GM04504 (cell line): ENCODE measurements at places on chromosomes 2 and 18.

DNA sequence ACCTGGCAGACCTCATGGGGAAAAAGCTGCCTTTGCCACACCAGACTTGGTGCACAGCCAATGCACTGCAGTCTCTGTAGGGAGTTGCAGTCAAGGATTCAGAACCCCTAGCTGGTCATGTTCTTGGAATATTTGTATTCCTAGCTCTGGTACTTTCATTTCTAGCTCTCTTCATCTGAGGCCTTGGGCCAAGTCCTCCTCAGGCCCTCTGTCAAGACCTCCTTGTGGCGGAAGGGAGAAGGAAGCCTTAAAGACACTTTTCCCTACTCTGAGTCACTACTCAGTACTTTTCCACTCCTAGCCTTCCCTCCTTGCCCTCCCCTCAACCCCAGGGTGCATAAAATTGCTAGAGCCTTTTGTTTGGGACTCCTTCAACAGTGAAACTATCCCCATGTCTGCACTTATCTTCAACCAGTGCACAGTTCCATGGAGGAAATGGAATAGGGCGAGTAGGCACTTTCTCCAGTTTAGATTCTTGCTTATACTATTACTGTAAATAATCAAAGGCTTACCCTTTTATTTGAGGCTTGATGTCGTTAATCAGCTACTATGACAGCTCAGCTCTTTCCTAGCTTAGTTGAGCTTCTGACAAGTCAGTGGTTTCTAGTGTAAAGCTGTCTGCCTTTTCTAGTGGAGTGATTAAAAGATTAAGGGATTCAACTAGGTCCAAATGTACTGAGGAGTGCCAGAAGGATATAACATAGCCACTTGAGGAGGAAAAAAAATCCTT lies 15.8 kb downstream of the M1AP start:
- no peak for DNase-seq

DNA sequence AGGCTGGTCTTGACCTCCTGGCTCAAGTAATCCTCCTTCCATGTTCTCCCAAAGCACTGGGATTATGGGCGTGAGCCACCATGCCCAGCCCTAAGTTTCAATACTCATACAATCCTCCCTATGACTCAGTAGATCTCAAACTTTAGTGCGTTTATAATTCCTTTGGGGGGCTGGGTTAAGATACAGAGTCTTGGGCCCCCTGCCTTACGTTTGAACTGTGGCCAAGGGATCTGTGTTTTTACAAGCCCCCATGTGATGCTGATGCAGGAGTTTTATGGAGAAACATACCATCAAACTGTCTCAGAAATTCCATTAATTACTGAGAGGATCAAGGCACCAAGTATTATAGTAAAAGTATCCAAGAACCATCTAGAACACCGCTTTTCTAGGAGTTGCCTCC lies 38.2 kb upstream of the FAM136A start:
- no peak for DNase-seq

DNA sequence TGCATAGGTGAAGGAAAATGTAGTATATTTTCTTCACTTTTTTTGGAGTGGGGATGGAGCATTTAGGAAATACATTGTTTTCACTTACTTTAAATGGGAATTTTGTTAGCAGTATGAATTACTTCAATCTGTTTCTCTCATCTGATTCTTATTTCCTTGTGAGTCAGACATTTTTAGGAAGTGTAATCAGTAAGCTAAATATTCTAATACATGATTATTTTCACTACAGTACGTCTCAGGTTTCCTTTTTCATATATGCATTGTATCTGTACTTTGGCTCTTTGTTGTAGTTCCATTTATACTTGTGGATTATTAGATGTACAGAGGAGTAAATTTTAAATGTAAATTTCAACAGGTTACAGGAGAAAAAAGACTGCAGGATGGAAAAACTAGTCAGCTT lies 27.9 kb downstream of the GPD2 start:
- DNase-seq: no peak

GRCh38 chr2:38159597-38159996 lies 83.6 kb upstream of the CYP1B1 start:
- no peak for DNase-seq

DNA sequence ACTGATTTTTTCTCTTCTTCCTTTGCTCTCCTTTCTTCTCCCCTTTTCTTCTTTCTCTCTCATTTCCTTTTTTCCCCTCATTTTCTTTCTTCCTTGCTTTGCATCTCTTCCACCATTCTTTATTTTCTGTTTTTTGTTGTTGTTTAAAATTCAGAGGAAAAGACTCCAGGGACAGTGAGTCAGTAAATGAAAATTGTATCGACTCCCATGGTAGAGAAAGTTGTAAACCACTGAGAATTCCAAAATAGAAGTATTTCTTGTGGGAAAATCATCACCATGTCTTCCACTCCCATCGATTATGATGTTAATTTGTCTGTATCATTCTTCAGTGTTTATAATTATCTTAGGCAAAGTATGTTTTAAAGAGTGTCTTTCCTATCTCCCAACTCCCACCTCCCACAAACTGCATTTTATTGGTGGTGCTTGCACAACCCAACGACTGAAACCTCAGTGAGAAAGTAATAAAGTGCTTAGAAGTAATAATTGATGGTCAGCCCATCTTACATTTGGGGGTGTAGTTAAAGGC lies 134.3 kb downstream of the IRS1 start:
- no peak for DNase-seq
